Activated CD4-positive, CD25-positive, alpha-beta regulatory T cell treated with anti-CD3 and anti-CD28 coated beads, Interleukin-2, amount 50 U/mL, for 72 hours (primary cell): ENCODE measurements at places on chromosomes 7 and 10.

- no peak for DNase-seq
These were observed 219.6 kb upstream of the SHH start for GRCh38 chr7:156031679-156032478.

GRCh38 chr7:87287738-87288341 lies 57.6 kb upstream of the CROT start:
- no peak for DNase-seq

GRCh38 chr10:62506371-62506770 lies 132.2 kb downstream of the ZNF365 start:
- DNase-seq = no peak

DNA sequence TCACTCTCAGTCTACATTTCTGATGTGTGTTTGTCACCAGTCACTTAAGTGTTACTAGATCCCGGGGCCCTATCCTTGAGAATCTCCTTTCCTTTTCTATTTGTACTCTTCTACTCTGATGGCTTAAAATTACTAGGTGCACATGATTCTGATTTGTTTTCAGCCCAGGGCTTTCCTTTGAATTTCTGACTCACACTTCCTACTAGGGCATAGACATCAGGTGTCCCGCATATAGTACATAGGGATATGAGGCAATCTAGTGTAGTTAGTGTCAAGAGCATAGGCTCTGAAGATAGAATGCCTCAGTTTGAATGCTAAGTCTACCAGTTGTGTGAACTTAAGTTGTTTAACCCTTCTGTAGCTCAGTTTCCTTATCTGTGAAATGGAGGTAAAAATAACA lies 49.4 kb upstream of the LRRN3 start:
- DNase-seq = no peak

DNA sequence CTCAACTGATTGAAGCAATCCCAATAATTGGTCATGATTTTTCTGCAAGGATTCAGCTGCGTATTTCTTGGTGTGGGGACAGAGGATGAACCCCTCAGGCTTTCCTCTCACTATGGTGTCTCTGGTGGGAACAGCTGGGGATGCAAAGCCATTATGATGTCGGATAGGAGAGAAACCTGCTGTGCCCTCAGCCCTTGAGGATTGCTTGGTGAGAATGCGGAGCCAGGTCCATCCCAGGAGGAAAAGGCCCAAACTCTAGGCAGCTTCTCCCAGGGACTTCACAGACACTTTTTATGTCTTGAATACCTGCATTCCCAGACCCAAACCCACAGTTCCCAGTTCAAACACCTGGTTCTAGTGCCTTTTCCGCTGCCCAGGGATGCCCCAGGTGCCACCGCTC lies 302.0 kb downstream of the WDR37 start:
- DNase-seq = no peak

DNA sequence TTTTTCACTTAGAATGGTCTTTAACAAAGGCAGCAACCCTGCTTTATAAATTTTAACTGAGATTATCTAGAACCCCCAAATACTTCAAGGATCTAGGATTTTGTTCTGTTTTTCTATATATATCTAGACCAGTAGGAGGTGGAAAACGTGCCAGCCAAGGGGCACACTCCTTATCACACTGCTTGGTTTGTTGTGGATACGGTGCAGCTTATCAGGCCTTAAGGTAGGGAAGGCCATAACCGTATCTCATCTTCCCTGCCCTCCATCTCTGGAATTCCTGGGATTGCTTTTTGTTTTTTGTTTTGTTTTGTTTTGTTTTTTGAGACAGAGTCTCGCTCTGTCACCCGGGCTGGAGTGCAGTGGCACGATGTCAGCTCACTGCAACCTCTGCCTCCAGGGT lies 75.4 kb downstream of the MPLKIP start:
- no peak for DNase-seq

DNA sequence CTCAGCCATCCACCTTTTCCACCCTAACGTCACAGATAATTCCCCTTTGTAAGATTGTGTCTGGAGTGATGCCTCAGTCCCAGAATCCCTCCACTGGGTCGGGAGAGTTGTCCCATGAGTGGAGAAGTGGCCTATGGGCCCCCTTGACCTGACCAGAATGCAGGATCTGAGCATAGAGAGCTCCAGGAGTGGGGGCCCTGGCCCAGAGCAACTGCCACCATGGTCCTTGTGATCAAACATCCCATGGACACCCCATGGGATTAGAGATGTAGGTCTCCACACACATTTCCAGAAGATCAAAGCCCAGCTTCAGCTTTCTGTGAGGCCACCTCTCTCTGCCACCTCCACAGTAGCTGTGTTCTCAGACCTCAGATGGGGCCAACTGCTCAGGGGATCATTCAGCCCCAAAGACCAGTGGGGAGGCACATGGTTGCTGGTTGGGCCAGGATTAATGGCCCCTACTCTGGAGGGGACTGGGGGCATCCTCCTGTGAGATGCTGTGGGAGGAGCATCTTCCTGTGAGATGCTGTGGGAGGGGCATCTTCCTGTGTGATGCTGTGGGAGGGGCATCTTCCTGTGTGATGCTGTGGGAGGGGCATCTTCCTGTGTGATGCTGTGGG lies 28.5 kb upstream of the DPYSL4 start:
- DNase-seq = no peak

DNA sequence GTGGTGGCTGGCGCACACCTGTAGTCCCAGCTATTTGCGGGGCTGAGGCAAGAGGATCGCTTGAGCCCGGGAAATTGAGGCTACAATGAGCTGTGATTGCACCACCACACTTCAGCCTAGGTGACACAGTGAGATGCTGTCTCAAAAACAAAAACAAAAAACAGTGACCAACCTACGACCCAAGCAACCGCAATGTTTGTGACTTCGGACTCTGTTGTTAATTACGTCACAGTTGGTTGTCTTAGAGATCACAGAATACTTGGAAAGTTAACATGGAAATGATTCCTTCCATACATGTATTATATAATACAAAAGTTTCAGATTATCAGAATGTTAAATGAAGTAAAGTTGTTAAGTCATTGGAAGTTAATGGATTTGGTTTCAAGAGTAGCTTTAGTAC lies 106.2 kb downstream of the REEP3 start:
- no peak for DNase-seq

GRCh38 chr10:17162828-17163227 lies 33.2 kb upstream of the CUBN start:
- no peak for DNase-seq

DNA sequence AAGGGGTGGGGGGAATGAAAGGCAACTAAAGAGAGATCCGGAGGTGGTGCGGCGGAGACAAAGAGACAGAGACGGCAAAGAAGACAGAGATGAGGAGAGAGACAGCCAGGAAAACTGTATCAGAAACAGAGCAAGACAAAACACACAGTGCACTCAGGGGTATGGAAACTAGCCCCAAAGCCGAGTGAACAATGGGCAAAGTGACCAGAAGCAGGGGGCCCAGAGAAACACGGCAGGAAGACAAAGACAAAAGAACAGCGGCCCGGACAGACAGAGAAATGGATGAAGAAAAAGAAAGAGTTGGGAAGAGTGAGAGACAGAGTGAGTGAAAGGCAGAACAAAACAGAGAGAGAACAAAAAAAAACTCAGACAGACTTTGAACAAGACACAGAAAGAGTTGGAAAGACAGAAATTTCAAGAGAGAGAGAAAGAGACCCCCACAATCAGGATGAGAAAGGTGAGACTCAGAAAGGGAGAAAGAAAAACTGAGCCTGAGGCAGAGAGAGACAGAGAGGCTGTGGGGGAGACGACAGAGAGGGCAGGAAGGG lies 60.6 kb upstream of the PAX2 start:
- DNase-seq = no peak

DNA sequence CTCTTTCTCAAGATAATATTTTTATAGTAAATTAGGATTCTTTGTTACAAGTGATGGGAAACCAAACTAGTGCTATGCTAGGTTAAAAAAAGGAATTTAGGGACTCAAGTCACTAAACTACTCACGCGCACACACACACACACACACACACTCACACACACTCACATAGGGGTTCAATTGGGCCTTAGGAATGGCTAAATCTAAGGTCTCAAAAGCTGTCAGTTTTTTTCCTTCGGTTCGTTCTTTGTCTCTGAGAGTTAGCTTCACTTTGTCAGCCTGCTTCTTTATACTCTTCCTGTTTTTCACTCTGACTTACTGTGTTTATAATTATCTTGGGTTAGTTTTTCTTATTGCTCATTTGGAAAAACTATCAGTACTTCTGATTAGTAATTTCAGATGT lies 138.9 kb downstream of the ADK start:
- no peak for DNase-seq

- no peak for DNase-seq
These were observed 21.5 kb downstream of the CYP26A1 start for GRCh38 chr10:93095225-93095624.

- DNase-seq = no peak
These were observed 7.1 kb upstream of the ZMIZ1 start for GRCh38 chr10:79061441-79062315.

DNA sequence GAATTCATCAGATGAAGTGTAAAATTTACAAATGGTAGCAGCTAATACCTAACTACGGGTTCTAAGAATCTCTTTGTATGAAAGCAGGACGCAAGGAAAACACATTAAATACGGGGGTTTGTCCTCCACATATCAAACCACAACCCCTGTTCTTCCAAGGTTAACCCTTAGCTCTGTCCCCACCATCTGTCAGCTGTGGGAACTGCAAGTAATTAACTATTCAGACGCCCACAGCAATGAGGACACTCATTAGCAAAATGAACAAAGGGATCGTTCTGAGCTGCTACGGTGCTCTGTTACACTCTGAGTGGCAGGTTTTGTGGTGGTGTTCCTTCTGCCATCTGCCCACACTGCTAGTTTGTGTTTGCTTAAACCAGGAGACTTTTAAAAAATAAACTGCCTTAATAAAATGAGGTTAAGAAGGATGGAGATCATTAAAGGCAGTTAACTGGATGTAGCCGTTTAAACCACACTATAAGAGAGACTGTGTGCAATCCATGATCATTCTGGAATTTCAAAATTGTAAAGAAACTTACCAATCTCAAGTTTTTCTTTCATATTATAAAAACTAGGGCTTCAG lies 51.4 kb downstream of the C10orf67 start:
- DNase-seq = no peak

- DNase-seq = no peak
These were observed 46.8 kb downstream of the CH25H start for GRCh38 chr10:89160339-89160738.

GRCh38 chr7:141475679-141476078 lies 75.5 kb upstream of the AGK start:
- DNase-seq = no peak

DNA sequence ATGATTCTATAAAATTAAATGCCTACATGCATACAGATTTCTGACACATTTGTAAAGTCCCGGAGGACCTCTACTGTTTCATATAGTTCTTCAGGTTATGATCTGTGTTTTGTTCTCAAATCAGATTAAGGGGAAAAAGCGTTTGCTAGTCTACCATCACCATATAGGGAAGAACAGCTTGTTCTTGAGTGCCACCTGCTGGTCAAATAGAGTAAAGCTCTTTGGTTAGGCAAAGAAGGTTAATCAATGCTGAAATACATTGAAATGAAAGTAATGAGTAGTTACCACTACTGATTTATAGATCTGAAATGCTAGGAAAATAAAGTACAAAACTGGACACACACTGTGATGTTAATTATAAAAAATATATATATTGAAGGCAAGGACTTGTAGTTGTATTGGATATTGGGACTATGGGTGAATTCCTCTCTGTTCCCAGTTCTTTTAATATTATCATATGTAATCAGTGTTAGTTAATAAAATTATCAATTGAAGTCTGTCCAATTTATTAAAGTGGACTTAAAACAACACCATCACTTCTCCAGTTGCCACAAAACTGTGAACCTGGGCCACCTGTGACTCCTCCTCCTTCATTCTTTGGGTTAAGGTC lies 72.6 kb upstream of the PDLIM1 start:
- no peak for DNase-seq

DNA sequence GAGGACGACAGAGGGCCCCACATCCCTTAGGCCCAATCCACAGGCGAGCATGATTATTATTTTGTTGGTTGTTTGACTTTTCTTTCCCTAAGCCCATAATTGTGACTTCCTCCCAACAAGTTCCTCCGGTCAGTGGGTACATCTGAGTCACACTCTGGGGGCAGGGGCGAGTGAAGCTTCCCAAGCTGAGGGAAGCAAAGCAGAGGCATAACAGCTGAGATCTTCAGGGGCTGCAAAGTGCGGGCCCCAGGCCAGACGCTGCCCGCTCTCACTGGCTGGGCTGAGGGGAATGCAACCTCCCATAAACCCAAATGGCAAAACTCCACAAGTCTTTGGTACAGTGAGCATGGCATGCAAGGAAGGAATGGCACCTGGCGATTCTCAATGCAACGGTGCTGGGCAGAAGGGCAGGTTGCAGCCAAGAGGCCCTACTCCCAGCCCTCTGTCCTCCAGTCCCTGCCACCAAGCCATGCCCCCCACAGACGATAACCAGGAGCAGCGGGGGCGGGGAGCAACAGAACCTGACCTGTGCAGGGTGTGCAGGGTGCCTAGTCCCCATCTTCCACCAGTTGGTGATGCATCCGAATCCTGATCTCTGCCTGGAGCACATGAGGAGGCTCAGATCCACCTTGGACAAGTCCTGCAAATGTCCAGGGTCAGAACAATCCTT lies 25.3 kb downstream of the TNS3 start:
- no peak for DNase-seq

DNA sequence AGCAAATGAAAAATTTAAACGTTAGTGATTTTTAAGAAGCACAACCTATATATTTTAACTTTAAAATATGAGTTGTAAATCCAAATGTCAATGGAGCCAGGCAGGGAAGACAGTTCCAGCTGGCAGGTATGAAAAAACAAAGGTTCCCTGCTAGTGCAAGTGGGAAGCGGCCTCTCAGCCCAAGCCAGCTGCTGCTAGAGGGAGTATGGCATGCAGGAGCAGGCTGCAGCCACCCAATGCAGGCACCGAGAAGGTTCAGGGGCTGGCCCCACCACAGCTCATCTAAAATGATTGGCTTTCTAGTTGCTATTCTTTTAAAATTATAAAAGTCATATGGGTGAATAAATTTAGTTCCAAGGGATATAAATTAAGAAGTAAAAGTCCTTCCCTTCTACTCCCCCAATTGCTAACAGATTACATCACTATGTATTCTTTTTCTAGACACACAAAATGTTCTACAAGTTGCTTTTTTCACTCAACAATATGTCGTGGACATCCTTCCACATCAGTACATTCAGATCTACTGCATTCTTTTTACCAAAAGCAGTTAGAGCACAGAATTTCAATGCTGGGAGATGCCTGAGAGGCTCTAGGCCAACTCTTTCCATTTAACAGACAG lies 69.3 kb downstream of the SGMS1 start:
- DNase-seq = no peak

- no peak for DNase-seq
These were observed 790.3 kb downstream of the GRM8 start for GRCh38 chr7:126462405-126462804.

GRCh38 chr10:26681076-26681475 lies 16.4 kb upstream of the PDSS1 start:
- DNase-seq = no peak

DNA sequence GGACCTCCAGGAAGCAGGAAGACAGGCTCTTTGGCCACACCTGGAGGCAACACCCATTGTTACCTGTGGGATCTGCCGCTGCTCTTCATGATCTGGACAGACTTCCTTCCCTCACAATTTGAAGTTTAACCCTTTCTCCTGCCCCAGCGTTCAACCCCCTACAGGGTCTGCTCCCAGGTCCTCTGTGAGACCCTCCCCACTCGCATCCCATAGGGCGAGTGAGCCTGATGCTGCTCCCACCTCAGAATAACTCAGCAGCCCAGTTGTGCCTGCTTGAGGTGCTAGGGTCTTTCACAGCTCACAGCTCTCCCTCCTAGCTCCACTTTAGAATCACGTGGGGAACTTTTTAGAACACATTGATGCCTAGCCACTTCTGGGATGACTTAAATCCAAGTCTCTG lies 61.8 kb upstream of the C10orf90 start:
- DNase-seq = no peak

- no peak for DNase-seq
These were observed 115.8 kb upstream of the VSTM2A start for GRCh38 chr7:54426406-54426805.
